Muscle of leg (tissue), 16 donors: ENCODE measurements at places on chromosomes 13 and 19. TPM values are rescaled to one million over a fixed set of nuclear protein-coding genes. Genes with fewer than 3 reads are reported as not detected.

TUBA3C gene
- total RNA-seq: not detected

PABPC3 gene
- total RNA-seq: 0.09 TPM

ELAVL3 gene
- total RNA-seq: 0.09 TPM

CEACAM19 gene
- 2.8 TPM for total RNA-seq

DAND5 gene
- total RNA-seq: 0.04 TPM

KCNRG gene
- total RNA-seq: 2.1 TPM

ZNF793 gene
- total RNA-seq: 7.0 TPM
